Amygdala (tissue), 56 donors: ENCODE measurements at places on chromosomes 6 and 20.

DNA sequence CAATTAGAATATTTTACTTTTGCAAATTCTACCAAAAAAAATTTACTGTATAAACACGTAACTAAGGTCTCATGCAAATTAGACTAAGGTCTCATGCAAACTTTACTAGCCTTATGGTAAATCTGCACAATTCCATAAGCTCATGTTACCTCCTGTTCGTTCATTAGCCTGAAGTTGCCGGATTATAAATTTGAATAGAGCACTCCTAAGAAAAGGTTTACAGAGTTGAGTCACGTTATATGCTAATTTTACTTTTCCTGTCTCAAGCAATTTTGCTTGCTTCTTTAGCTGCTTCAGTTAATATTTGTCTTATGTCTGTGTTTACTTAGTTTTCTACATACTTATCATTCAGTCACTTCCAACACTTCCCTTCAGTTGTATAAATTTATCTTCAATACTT lies 1434.0 kb upstream of the EYS start:
- DNase-seq, result no peak

- DNase-seq, result no peak
Measured at GRCh38 chr20:58723628-58723984, 31.0 kb downstream of the NPEPL1 start.

GRCh38 chr6:145836772-145837171 lies 22.2 kb upstream of the FBXO30 start:
- DNase-seq, result no peak

GRCh38 chr20:48411919-48412522 lies 415.8 kb downstream of the PREX1 start:
- no peak for DNase-seq

DNA sequence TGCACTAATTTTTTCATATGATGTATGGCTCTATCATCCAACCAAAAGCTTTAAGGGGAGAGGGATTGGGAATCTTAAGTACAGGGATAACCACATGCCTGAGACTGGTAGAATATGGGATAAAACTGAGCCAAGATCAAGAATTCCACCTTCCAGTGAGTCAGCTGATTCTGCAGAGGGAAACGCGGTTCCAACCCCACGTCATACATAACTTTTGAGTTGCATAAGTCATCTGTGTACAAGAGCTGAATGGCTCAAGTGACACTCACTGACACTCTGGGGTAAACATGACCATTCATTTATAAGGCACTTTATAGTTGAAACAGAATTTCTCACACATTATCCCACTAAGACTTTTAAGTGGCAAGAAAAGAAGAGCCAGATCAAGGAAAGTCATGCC lies 16.4 kb downstream of the TRIM27 start:
- DNase-seq, result no peak

DNA sequence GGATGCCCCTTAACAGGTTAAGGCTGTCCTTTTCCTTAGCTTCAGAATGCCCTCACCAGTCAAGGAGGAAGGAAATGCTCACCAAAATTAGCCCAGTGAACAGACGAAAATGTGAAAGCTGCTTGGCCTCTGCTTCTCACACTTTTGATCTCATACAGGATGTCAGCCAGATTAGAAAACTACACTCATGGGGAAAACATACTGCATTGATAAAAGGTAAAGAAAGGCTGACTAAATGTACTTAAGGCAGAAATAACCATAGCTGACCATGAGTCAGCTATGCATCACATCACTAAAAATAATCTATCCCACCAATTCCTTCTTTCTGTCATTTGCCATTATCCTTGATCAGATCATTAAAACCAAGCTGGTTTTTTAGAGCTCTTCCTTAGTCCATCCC lies 198.4 kb upstream of the TENT5A start:
- DNase-seq, result no peak

DNA sequence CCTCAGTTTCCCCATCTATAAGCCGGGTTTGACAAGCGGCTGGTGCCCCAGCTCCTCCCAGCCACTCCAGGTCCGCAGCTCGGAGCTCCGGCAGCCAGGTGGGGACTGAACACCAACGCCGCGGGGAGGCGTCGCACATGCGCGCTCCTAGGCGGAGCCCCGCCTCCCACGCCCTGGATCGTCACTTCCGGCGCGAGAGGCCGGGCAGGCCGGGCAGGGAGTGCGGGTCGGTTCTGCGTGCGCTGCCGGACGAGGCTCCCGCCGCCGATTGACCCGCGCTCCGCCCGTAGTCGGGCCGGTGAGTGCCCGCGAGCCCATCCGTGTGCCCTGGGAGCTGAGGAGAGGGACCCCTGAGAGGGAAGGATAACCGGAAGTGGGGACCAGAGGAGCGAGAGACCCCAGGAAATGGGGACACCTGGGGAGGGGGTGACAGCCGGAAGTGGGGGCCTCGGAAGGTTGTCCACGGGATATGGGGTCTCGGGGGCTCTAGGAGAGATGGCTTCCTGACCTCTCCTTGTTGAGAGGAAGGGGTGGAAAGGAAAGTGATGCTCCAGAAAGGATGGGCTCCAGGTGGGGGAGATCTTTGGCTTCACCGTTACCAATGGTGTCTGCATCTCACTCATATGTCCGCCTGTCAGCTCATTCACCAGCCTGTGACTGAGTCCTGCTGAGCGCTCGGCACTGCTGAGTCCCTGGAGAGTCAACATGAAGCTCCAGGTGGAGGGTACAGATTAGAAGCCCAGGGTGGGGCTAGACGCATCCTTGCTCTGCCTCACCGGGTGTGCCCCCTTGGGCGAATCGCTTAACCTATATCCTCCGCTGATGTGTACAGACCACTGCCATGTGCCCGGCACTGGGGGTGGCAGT lies at the start of gene TTPAL:
TSS of gene TTPAL (plus strand) at position 181 of the 867 bp plus-strand sequence. CDS start 4,126 bp downstream, outside the sequence.
- DNase-seq, result peak; percentile 80

- DNase-seq, result no peak
Measured at GRCh38 chr6:140320081-140321080, 945.9 kb upstream of the CITED2 start.

GRCh38 chr6:156919814-156920369 lies 142.7 kb downstream of the ARID1B start:
- no peak for DNase-seq

- no peak for DNase-seq
Measured at GRCh38 chr6:139327038-139327437, 35.2 kb upstream of the TXLNB start.

DNA sequence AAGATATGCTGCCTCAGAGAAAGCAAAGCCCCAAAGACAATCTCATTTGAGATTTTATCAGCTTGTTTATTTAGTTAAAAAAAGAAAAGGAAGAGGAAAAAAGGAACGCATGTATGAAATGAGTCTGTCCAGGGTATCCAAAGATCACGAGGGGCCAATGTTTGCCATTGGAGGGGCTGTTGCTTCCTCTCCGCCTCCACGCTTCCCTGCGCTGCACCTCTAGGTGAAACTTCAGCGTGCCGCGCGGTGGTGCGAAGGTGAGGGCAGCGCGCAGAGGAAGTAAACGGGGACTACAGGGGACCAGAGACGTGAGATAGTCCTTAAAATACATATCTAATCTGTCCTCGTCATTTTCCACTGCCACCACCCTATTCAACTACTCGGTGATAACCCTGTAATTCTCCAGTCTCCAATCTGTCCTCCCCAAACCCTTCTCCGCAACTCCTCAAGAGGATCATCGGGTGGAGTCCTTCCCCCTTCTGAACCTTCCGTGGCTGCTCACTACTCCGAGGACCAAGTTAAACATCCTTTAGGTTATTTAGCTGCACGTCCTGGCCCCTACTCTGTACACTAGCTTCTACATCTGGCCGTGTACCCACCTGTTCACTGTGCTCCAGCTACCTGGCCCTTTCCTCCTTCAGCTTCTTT lies 1.1 kb upstream of the DCBLD1 start:
- no peak for DNase-seq

GRCh38 chr20:2986466-2986865 lies 57.0 kb upstream of the GNRH2 start:
- no peak for DNase-seq

DNA sequence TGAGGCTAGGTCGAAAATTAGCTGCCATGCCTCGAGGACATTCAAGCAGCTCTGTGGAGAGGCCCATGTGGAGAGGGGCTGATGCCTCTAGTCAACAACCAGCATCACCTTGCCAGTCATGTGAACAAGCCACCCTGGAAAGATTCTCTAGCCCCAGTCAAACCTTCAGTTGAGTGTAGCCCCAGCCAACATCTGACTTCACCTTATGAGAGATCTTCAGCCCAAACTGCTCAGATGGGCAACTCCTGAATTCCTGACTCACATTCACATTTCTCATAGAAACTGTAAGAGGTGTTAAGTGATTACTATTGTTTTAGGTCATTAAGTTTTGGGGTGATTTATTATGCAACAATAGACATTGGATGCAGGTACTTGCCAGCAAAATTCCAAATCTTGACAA lies 44.9 kb downstream of the GJA10 start:
- DNase-seq, result no peak

- no peak for DNase-seq
Measured at GRCh38 chr6:128491100-128491581, 29.3 kb downstream of the PTPRK start.

GRCh38 chr6:136866872-136867416 lies 44.6 kb downstream of the PEX7 start:
- no peak for DNase-seq

GRCh38 chr6:143059663-143060353 lies 881 bp upstream of the AIG1 start:
- DNase-seq, result no peak

DNA sequence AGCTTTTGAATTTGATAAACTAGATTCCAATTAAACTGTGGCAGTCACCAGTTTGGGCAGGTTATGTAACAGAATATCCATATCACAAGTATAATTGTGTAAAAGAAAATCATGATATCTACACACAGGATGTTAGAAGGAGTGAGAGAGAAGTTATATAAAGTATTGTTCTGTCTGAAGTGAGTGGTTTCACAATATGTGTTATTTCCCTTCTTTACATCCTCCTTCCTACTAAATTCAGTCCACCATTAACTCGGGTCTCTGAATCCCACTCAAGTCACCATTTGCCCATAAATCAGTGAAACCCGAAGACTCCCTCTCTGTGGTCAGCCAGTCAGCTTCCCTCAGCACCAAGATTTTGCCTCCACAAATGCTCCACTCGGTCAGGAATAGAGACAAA lies 796 bp downstream of the HLA-DQB1 start:
- no peak for DNase-seq

DNA sequence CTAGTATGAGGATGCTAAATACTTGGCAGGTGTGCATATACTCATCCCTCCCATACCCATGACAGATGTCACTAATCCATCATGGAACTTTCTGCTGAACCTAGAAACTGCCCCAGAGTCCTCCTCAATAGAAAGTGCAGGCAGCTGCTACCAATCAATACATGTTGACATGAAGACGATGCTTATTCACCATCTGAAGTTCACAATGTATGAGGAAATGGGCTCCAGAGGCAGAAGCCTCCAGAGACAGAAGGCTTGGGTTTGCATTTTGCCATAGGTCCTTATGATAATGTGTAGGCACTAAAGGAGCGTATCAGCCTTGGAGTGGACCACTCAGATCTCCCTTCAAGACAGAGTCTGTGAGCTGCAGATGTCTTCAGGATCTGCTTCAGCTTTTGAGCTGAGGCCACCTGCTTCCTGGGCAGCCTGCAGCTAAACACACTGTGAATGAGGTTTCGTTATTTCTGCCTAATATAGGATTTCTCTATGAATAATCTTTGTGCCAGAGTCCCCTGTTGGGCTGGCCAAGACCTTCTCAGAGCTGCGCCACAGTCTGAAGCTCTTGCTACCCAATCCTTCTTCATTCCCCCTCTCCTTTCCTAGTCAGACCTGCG lies 7.5 kb upstream of the KIAA1755 start:
- no peak for DNase-seq

DNA sequence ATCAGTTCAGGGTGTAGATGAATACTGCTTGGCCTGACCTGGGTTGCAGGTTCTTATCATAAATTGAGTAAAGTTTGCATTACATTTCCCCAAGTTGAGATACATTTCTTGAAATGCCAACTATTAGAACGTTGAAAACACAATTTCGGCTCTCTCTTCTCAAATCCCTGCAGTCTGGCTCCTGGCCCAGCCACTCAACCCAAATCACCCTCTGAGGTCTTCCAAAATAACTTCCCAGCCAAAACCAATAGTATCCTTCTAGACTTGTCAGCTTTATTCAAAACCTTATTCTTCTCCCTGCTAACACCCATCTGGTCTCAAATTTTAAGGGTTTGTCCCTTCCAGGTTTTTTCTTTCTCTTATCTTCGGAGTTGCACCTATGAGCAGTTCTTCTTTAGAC lies 263.6 kb downstream of the EYA4 start:
- no peak for DNase-seq

DNA sequence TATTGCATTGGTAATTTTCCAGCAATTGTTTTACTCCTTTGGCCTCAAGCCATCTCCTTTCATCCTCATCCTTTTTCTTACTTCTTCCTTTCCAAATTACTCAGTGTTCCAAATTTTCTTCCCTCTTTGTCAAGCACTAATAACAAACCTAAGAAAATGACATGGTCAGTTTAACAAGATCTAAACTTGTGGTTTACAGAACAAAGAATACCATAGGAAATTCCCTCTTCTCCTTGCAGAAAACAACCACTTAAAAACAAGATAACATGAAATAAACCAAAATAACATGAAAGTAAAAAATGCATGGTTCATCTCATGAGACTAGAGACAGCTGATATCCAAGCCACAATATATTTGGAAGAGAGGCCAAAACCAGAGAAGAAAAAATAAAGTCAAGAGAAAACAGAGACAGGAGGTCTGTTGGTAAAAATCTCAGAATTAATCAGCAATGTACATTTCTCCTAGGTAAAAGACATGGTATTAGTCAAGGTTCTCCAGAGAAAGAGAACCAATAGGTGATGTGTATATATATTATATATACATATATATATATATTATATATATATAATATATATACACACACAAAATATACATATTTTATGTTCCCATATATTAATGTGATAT lies 51.0 kb upstream of the SENP6 start:
- DNase-seq, result no peak

DNA sequence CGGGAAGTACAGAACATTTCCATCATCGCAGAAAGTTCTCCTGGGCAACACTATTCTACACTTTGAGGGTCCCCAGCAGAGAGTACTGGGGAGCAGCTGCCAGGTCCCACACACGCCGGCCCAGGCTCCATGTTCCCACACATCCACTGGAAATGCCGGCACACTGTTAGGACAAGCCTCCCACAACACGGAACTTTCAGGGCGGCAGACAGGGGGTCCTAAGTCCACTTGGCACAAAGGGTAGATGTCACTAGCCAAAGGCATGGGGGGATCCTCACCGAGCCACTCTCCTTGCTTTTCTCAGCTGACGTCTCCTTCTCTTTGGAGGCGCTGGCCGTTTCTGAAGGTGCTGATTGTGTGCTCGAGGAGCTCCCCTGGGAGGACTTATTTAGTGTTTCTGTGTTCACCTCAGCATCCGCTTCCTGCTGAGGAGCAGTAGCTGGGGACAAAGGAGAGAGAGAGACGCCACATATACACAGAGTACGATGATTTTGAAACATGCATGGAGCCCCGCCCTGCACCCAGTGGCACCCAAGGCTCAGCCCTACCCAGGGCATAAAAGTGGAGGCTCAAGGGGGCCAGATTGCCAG lies 135.4 kb downstream of the ZMYND8 start:
- no peak for DNase-seq
